ENCODE measurements at places on chromosomes 7 and 10.

GRCh38 chr7:14018751-14019150 is 29.3 kb upstream of the ETV1 start:
- no peak for DNase-seq

DNA sequence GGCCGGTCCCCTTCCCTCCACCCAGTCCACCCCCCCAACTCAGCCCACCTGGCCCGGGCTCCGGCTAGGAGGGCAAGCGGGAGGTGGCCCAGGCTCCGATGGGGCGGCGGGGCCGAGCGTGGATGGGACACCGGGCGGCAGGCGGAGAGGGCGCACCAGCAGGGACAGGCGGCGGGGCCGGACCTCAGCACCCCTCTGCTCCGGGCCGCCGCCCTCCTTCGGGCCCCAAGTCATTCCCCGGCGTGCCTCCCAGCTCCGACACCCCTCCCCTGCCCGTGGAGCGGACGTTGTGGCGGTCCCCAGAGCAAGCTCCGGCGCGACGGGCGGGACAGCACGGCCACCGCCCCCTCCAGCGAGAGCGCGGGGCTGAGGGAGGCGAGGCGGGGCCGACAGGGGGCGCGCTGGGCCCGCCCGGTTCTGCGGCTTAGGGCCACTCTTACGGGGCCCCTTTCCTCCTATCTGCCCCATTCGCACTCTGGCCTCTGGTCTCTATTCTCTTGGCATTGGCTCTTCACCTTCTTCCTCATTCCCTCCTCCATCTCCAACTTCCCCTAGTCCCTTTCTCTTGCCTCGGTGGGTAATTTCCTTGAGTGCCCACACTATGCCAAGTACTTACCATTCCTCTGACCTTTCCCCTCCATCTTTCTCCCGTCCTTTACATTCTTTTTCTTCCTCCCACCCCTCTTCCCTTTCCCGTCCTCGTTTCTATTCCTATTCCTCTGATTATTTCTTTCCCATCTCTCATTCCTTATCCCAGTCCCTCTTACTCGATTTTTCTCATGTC is 701 bp upstream of the GBX1 start:
- peak; percentile 67 for DNase-seq

DNA sequence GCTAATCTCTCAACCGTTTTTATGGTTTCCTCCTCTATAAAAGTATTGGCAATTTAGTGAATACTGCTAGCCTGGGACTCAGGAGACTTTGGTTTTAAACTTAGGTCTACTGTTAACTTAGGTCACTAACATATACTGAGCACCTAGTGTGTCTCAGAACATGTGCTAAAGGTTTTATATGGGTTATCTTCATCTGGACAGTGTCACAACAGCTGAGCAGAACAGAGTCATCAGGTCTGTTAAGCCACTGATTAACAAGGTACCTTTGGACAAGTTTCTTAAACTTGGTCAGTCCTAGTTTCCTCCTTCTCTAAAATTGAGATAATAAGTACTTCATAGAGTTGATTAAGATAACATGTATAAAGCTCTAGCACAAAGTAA is 30.6 kb downstream of the NET1 start:
- DNase-seq = no peak

DNA sequence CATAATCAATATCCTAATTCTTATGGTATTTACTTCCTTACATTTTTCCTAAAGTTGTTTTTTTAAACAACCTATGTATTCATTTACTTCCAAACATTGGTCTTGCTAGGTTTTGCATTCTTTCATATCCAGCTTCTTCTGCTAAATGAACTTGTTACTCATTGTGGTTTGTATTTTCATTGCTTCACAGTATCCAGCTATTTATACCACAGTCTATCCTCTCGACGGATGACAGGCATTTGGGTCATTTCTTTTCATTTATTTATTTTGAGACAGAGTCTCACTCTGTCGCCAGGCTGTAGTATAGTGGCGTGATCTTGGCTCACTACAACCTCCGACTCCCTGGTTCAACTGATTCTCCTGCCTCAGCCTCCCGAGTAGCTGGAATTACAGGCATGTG is 66.8 kb downstream of the CCDC6 start:
- no peak for DNase-seq

- no peak for DNase-seq
These were observed 63.8 kb upstream of the SMNDC1 start for GRCh38 chr10:110368556-110368955.

GRCh38 chr7:80851896-80852476 is 66.9 kb downstream of the SEMA3C start:
- no peak for DNase-seq

GRCh38 chr7:45176091-45176490 is 18.5 kb downstream of the RAMP3 start:
- no peak for DNase-seq

GRCh38 chr7:154777023-154777422 is 225.9 kb downstream of the PAXIP1 start:
- DNase-seq = no peak

DNA sequence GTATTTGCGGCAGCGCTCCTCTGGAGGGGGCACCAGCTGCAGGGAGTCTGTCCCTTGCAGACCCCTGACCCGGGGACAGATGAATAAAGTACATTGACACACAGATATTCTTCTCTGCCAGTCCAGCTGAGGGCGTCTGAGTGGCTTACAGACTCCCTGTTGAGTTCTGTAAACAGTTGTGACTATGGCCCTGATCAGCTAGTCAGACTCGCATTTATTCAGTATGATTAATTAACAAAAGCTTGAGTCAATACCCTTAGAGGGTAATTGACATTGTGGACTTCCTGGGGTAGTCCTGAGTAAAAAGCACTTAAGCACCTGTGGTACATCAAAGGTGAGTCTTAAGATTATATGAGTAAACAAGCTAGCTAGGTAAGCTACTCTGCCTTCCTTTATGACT is 21.0 kb downstream of the ANKRD30A start:
- no peak for DNase-seq

- DNase-seq = no peak
These were observed 17.3 kb downstream of the KLLN start for GRCh38 chr10:87846023-87846422.

DNA sequence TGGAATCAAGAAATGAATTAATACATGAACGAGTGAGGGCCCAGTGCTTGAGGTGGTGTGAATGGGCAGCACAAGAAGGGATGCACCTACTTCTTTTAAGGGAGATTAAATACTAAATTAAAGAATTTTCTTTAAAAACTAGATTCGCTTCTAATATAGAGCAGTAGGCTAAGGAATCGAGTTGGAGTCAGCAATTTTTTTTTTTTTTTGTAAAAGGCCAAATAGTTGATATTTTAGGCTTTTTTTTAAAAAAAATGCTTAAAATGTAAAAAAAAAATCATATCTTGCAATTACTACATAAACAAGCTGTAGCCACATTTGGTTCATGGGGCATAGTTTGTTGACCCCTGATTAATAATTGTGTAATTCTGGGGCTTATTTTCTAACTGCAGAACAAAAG is 31.9 kb downstream of the A1CF start:
- DNase-seq = no peak

- DNase-seq = no peak
These were observed 24.7 kb downstream of the ST7 start for GRCh38 chr7:116978006-116978405.

DNA sequence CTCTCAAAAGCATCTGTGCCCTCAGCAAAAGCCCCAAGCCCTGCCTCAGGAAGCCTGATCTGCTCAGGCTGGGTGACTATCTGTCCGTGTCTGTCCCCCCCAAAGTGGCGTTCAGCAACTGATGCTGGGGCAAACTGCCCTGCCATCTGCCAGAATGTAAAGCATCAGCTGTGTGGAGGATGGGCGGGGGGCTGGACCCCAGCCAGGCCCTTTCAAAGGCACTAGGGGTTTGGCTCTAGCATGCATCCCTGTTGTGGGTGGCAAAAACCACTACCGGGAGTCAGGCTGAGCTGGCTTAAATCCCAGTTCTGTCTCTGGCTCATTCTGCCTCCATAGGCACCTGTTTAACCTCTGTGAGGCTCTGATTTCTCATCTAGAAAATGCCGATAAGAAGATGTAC is 35.5 kb downstream of the GPRIN2 start:
- no peak for DNase-seq

GRCh38 chr7:112940314-112940732 is 146.3 kb downstream of the GPR85 start:
- peak; percentile 1 for DNase-seq

DNA sequence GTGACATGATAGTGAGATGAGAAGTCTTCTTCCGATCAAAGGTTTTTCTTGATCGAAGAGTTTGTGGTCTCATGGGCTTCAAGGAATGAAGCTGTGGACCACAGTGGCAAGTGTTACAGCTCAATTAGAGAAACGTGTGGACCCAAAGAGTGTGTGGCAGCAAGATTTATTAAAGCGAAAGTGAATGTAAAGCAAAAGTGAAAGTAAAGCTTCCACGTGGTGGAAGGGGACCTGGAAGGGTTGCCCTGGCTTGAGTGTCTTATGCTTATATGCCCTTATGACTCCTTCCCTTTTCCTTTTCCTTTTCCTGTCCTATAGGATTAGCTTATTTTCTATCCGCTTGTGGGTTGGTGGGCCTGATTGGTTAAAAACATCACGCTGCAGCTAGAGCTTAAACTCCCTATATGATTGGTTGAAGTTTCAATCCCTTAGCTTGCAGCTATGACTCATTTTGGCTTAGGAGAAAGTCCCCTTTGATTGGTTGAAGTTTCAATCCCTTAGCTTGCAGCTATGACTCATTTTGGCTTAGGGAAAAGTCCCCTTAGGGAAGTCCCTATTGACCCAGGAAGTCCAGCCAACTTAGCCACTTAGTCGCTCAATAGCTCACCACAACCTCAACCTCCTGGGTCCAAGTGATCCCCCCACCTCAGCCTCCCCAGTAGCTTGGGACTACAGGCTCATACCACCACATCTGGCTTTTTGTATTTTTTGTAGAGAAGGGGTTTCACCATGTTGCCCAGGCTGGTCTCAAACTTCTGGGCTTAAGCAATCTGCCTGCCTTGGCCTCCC is 34.7 kb downstream of the MRPS24 start:
- DNase-seq = peak; percentile 19

DNA sequence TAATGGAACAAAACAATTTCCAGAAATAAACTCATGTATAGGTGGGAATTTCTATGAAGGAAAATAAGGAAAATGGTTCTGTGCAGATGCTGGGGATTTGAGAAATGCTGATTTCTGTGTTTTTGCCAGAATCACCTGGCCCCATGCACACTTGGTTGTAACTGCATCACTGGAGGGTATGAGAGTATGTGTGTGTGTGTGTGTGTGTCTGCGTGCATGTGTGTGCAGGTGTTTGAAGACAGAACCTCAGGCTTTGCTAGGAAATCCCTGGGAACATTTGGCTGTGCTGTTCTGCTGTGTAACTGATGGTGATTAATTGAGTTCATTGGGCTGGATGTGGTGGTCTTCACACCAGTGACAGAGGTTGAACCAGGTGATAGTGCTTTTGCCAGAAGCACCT is 141.6 kb downstream of the CAMK1D start:
- no peak for DNase-seq

- no peak for DNase-seq
These were observed 335.3 kb downstream of the GFRA1 start for GRCh38 chr10:115937768-115938056.

DNA sequence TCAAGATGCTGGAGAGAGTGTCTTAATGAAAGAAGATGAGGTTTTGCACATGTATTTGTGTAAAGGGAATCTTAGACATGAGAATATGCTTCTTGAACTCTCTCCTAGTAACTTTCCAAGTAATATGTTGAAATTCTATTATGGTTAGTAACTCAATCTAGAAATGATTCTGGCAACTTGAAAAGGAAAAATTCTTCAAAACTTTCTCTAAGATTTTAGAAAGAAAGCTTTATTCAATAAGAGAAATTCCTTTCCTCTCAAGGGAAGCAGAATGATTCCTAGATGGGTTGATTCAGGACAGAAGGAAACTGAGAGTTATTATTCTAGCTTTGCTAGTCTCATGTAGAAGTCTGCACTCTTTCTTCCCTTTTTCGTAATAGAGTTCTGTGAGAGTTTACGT is 364.3 kb upstream of the PLXDC2 start:
- no peak for DNase-seq

DNA sequence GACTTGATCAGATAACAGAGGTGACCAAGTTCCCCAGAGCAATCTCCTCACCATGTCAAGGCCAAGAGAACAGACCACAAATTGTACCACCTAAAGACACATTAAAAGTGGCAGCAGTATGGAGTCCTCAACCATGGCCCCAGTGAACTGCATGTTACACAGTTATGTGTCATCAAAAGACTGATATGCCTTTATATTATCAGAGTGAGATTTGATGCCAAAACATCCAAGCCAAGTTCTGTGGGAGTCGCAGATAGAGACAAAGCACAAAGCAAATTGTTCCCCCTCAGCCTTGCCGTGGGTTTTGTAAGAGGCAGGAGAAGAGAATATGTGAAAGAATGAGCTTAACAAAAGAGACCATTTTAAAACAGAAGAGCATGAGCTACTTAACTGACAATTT is 39.2 kb upstream of the TES start:
- DNase-seq = no peak

DNA sequence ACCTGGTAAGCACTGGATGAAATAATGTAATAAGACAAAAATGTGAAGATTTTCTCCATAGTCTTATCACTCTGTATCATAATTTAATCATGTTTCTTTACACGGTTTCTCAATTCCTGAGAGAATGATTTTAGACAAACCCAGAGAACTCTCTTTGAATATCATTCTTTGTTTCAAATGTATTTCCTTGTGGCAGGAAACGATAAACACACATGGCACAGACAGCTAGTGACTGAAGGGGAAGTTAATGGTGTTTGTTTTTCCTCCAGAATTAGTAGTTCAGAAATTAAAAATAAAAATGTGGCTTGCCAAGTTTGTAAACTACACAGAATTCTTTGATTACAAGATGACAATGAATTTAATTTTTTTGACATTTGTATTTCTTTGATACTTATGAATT is 163.7 kb upstream of the PRPS1L1 start:
- no peak for DNase-seq

- DNase-seq = no peak
These were observed 83.5 kb downstream of the PRR15 start for GRCh38 chr7:29647020-29647654.

DNA sequence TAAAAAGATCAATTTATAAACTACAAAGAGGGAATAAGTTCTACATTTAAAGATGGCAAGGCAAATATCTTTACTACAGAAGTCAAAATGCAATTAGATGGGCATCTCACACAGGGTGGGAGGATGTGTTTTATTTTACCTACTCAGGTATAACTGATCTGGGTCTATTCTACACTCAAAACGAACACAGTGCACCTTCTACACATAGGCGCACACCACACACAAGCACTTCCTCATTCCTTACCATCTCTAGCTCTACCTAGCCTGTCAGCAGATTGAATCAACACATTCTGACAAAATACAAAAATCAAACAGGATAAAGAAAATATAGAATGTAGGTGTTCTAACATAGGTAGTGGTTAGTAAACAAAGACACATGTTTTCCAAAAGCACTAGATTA is 64.8 kb downstream of the SGCE start:
- DNase-seq = no peak

Data from stimulated activated CD4-positive, alpha-beta T cell treated with anti-CD3 and anti-CD28 coated beads, Interleukin-2, amount 100 ng/mL, for 48 hours (primary cell).